ENCODE measurements at places on chromosomes 1 and 21.

- no peak for DNase-seq
Measured at GRCh38 chr1:211639475-211640300, 35.7 kb downstream of the NEK2 start.

- DNase-seq: no peak
Measured at GRCh38 chr1:42735056-42735455, 5.0 kb downstream of the CLDN19 start.

DNA sequence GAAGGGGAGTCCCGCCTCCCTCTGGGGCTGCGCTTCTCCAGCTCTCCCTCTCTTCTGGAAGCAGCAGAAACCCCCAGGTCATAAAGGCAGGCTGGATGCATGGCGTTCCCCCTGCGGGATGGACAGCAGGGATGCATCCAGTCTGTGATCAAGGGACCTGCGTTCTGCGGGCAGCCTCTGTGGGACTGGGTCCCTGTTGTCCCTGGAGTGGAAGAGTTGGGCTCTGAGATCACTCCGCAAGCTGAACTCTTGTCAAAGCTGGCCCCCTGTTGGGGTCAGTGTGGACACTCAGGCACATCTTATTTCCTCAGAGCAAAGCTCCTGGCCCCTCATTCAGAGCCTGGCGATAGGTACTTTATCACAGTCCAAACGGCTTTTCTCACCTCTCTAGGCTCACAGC lies 341.2 kb downstream of the PTPRU start:
- DNase-seq: no peak

GRCh38 chr21:32717851-32718316 lies 9.9 kb downstream of the SYNJ1 start:
- DNase-seq: no peak

GRCh38 chr1:156283521-156283920 lies 604 bp upstream of the TMEM79 start:
- DNase-seq: no peak
